MCF 10A (cell line): ENCODE measurements at places on chromosomes 4 and X.

- no peak for DNase-seq
Observed at GRCh38 chrX:83508006-83508405, at the start of gene POU3F4. Gene POU3F4, plus strand, starts transcription at chrX:83508290. Its CDS starts 35 bp downstream, at chrX:83508325.

GRCh38 chrX:69186651-69187050 is 21.4 kb upstream of the PJA1 start:
- DNase-seq: no peak

GRCh38 chrX:20284992-20285391 is 18.3 kb upstream of the RPS6KA3 start:
- DNase-seq: no peak

- peak; percentile 74 for DNase-seq
Observed at GRCh38 chr4:3285558-3286334, 7.1 kb upstream of the RGS12 start.

DNA sequence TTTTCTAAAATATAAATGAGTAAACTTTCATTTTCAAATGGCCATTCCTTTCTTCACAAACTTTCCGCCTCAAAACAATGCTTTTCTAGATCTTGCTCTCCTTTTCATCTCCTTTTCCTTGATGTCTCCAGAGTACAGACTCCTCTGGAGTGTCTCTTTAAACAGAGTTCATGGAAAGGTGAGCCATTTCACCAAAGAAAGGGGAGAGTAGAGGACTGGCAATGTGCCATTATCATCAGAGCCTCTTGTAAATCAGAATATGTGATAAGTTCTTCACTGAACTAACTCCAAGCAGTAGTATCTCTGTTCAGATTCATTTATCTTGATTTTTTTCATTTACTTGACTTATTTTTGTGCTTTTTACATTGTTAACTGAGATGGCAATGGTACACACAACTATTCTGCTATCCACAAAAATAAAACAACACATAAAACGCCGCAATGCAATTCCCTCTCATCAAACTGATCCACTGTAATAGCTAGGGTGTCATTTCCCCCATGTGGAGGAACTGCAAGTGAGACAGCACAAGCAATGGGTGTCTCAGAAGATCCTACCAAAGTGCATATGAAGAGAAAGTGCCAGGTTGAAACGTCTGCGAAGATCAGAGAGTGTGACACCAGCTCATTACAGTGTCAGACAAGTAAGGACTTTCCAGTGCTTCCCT is 125.4 kb downstream of the RASL11B start:
- DNase-seq: no peak

GRCh38 chr4:15020502-15021286 is 18.4 kb downstream of the CPEB2 start:
- DNase-seq: no peak

- no peak for DNase-seq
Observed at GRCh38 chr4:127204322-127204721, 428.4 kb upstream of the INTU start.

DNA sequence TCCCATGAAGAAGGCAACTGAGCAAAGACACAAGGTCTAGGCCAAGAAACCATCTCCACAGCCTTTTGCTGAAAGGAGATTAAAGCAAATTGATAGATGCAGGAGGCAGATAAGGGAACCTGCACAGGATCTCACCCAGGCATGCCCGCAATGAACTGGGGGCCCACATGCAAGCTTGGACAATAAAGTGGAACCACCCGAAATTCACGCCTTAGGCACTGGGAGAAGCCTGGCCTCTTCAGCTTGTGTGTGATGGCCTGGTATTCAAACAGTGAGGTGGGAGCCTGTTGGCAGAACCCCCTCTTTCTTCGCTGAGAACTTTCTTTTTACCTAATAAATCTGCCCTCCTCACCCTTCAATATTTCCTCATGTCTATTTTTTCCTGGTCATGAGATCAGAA is 213.2 kb downstream of the NR3C2 start:
- no peak for DNase-seq

- no peak for DNase-seq
Observed at GRCh38 chr4:186557061-186557460, 1.7 kb upstream of the MTNR1A start.

- peak; percentile 49 for DNase-seq
Observed at GRCh38 chr4:81472281-81473182, 825 bp upstream of the RASGEF1B start.

GRCh38 chr4:155966731-155967395 is 13.2 kb upstream of the CTSO start:
- no peak for DNase-seq

- DNase-seq: no peak
Observed at GRCh38 chrX:153582896-153583295, 16.0 kb downstream of the CCNQ start.

DNA sequence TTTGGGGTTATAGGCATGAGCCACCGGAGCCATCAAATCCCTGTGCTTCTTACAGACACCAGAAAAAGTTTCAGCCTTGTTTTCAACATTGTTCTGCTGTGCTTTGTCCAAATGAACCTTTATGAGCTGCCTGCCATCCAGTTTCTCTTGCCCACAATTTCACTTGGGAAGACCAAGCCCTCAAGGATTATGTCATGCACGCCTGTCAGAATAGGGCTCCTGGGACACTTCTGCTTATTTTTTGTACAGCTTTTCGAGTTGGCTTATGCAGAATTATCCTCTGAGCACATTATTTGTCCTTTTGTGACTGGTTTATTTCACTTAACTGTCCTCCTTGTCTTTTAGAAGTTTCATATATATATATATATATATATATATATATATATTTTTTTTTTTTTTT is 16.2 kb downstream of the UBE2K start:
- no peak for DNase-seq

DNA sequence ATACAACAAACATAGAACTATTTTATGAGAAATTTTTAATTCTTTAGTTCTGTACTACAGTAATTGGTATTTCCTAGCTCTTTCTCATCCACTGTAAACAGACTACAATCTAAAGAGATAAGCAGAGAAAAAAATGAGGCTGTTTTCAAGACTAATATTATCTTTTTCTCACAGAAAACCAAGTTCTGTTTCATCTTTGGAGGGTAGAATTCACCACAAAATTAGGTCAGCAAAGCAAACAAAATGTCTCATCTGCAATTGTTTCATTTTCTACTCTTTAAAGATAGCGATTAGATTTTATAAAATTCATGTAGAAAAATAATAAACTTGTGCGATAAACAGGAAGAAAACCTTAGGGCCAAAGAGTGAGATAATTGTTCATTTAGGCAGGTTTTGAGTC is 10.8 kb downstream of the APOO start:
- DNase-seq: no peak

GRCh38 chrX:10049236-10049635 is 82.1 kb downstream of the CLDN34 start:
- DNase-seq: no peak

- no peak for DNase-seq
Observed at GRCh38 chr4:8287343-8288280, 18.1 kb downstream of the HTRA3 start.

GRCh38 chrX:26208012-26208411 is 8.0 kb upstream of the MAGEB5 start:
- no peak for DNase-seq

DNA sequence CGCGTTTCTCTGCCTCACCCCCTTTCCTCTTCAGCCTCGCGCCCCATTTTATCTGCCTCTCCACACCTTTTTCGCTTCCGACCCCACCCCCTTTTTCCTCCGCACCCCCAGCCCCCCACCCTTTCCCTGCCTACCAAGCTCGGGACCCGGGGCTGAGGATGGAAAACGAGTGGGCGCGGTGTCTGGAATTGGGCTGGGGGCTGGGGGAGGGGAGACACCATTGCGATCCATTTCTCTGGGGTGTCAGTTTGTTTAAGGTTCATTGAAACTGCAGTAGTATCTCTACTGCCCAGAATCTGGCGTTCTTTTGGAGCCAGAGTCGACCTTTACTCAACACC is 707 bp downstream of the SLC9A6 start:
- no peak for DNase-seq

DNA sequence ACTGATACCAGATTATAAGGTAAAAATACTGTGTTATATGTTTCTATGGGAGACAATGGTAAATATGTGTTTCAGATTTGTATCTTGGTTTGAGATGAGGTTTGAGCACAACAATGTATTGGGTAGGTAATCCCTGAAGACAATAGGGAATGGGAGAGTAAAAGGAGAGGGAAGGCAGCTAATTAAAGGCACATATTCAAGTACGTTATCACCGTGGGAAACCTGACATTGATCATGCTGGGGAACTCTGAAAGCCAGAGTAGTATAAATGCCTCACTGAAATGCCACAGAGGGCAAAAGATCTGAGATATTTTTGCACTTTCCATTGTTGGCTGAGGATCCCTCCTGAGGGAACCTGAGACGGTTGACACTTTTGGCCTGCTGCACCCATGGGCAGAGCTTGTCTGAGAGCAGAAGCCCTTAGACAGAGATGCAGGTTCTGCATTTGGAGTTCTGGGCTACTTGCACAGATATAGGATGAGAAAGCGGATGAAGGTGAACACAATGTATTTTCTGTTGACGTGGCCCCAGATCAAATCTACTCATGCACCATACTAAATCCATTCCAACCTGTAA is 506.7 kb downstream of the PCDH18 start:
- no peak for DNase-seq

- DNase-seq: no peak
Observed at GRCh38 chrX:12278151-12278550, 139.9 kb downstream of the FRMPD4 start.

GRCh38 chrX:43500246-43500645 is 155.9 kb upstream of the MAOA start:
- DNase-seq: no peak

DNA sequence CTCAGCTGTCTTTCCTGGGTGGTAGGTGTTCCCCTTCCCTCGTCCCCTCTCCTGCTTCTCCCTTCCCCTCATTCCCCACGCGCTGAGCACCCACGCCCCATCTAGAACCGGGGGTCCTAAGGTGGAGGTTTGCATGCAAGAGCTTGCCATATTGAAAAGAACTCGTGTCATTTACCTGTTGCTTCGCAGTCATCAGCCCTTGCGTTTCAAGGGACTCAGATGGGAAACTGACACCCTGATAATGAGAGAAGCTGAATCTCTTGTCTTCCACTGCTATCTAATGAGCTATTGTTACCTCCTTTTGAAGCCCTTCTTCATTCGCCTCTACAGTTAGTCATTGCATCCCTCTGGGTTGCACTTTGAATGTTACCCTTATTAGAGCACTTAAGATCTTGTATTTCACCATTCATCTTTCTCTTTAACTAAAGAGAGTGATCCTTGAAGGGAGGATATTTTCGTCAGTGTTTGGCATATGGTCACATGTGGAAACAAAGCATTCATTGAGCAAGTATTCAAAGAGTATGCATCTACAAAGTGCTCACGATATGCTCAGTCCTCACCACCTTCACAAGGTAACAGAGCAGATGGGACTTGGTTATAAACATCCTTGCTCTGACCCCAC is 25.7 kb downstream of the ARL9 start:
- no peak for DNase-seq

GRCh38 chr4:30696191-30696590 is 24.0 kb upstream of the PCDH7 start:
- no peak for DNase-seq

DNA sequence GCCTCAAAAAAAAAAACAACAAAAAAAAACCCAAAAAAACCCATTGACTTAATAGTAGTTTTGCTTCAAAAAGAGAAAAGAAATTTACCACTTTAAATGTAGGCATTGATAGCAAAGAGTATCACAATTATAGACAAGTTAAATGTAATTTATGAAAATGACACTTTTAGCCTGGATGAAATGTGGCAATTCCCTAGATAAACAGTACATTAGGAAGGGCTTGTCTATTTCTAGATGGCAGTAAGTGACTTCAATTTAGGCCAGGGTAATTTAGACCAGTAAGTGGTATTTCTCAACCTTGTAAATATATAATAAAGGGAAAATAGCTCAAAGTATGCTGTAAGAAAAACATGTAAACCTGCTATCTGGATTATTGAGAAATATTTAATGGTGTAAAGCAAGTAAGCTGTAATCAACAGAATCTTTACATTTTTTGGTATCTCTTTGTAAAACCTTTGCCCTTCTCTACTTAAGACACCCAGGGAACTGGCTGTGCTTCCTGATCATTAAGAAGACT is 103.7 kb upstream of the RAPGEF2 start:
- DNase-seq: no peak

- no peak for DNase-seq
Observed at GRCh38 chr4:48478273-48478672, 4.9 kb upstream of the SLC10A4 start.

DNA sequence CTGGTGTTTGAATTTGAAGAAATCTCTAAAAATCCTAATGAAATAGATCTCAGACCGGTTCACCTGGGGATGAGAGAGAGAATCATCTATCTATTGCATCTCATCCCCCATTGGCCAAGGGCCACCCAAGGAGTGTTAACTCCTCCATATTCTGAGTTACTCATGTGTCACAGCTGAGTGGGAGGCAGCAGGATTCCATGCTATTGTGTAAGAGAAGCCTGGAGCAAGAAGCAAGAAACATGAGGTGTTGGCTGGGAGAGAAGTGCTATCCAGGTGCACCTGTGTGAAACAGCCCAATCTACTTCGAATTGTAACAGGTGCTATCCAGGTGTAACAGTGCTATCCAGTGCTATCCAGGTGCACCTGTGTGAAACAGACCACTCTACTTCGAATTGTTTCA is 150.3 kb upstream of the MAOA start:
- peak; percentile 83 for DNase-seq

GRCh38 chrX:73828080-73828720 is 265.2 kb downstream of the CHIC1 start:
- DNase-seq: no peak

GRCh38 chrX:65783746-65784145 is 116.3 kb downstream of the MSN start:
- no peak for DNase-seq

- DNase-seq: peak; percentile 84
Observed at GRCh38 chr4:41178372-41179370, 35.7 kb downstream of the APBB2 start.

- DNase-seq: no peak
Observed at GRCh38 chr4:24607334-24607733, 23.0 kb upstream of the DHX15 start.

DNA sequence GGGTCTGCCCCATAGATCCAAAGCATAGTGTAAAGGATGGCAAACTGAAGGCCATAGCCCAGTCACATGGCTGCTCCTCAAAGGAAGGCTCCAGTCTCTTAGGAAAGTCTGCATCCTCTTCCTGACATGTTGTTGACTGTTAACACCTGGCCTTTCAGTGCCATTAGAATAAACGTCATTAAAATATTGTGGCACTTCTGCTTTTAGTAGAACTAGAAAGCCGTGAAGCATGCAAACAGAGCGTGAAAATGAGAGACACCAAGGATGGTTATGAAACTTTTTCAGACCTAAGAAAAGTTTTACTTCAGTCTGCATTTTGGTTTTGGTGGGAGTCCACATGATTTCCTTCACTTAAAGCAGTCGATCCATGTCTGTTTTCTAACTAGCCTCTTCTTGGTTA is 41.1 kb upstream of the AFF2 start:
- DNase-seq: no peak
